ENCODE measurements at places on chromosomes 2 and 18. TPM values are rescaled to one million over a fixed set of nuclear protein-coding genes. Genes with fewer than 3 reads are reported as not detected.
A peak's percentile ranks its signal among the peaks of the same experiment; 100 is the strongest.

Gene GNLY
- not detected for total RNA-seq

GRCh38 chr2:229129738-229130371 is 141.2 kb downstream of the PID1 start:
- no peaks in the 10 kb centered on the region for H3K27me3 ChIP-seq
- no peaks in the 10 kb centered on the region for H3K36me3 ChIP-seq
- no peak for DNase-seq
- no peak overlapping the region for H3K4me3 ChIP-seq
- no peaks in the 10 kb centered on the region for H3K4me1 ChIP-seq
- H3K27ac ChIP-seq = no peak overlapping the region

DNA sequence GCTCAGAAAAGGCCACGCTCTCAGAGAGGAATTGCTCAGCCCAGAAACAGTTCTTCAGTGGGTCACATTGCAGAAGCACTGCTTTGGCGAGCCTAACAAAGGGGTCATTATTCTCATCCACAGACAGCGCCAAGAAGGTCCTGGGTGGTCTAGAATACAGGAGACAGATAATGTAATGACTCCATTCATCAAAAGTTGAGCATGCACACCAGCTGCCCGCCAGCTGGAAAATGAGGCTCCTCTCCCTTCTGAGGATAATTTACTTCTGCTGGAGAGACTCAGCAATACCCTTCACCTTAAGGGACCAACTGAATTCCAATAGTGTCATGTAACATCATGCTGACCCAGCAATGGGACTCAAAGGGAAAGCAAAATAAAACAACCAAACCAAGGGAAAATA is 79.9 kb downstream of the TRIB2 start:
- H3K27ac ChIP-seq = no peak overlapping the region
- no peaks in the 10 kb centered on the region for H3K36me3 ChIP-seq
- DNase-seq = no peak
- no peaks in the 10 kb centered on the region for H3K27me3 ChIP-seq
- no peaks in the 10 kb centered on the region for H3K4me1 ChIP-seq
- no peak overlapping the region for H3K4me3 ChIP-seq

DNA sequence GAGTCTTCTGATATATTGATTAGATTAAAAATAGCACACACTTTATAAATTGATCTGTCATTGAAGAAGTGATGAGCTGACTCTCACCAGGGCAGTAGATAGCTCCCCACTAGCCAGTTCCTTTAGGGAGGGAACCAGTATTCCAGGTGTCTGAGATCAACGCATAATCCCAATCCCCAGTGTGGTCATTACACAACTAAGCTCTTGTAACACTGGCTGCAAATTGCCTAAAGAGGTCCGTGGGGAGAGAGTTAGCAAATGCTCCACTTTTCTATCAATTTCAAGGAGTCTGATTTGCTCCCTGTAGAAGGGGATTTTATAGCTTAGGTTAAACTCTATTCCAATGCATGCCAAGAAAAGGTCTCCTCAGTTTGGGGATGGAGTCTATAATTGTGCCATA is 7.7 kb downstream of the SLC14A1 start:
- no peaks in the 10 kb centered on the region for H3K4me1 ChIP-seq
- H3K27ac ChIP-seq = no peak overlapping the region
- H3K36me3 ChIP-seq = no peaks in the 10 kb centered on the region
- DNase-seq = no peak
- no peaks in the 10 kb centered on the region for H3K27me3 ChIP-seq

- H3K36me3 ChIP-seq = no peaks in the 10 kb centered on the region
- peak; percentile 17 for DNase-seq
- no peaks in the 10 kb centered on the region for H3K27me3 ChIP-seq
- H3K4me1 ChIP-seq = no peaks in the 10 kb centered on the region
Observed at GRCh38 chr18:57915865-57916582, 112.9 kb upstream of the ATP8B1 start.

Measured in K562 (cell line).